ENCODE measurements at places on chromosomes 5 and 9.

GRCh38 chr9:108550106-108550505 is 305.7 kb downstream of the ACTL7B start:
- no peak for DNase-seq

GRCh38 chr5:140402258-140403074 is 833 bp downstream of the ANKHD1 start:
- peak; percentile 30 for DNase-seq

- DNase-seq = no peak
Observed at GRCh38 chr5:58496488-58496887, 5.3 kb downstream of the GAPT start.

GRCh38 chr5:173237143-173237874 is 2.3 kb upstream of the NKX2-5 start:
- no peak for DNase-seq

- DNase-seq = no peak
Observed at GRCh38 chr5:164301708-164302107, 796.3 kb downstream of the MAT2B start.

DNA sequence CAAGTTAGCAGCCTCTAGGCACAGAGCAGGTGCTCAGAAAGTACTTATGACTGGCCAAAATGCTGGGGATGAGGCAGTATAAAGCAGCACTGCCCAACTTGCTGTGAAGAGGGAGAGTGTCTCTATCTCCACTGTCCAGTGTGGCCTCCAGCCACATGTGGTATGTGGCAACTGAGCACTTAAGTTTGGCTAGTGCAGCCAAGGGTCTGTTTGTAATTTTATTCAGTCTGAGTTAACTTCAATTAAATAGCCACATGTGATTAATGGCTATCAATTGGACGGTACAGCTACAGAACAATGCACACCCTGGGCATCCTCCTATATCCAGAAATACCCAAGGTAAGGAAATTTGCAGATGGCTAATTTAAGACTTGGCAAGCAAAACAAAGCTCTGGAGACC is 26.9 kb downstream of the ROR2 start:
- DNase-seq = no peak

DNA sequence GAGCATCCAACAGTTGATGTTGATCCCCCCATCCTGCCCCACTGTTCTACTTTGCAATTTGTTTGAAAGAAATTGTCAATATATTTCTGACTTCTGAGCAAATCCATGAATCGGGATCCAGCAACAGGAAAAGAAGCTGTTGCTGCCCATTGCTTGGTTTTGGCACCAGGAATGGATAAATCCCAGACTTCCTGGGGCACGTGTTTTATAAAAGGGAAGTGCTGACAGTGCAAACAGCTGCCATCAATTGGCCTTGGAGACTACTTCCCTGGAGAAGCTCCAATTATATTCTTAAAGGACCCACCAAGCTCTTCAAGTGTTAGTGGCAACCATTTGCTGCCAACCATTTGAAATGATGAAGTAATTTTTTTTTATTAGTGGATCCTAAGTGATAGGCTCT is 13.7 kb downstream of the STK32A start:
- DNase-seq = no peak

- DNase-seq = no peak
Observed at GRCh38 chr5:54825005-54825404, 160.4 kb downstream of the ESM1 start.

DNA sequence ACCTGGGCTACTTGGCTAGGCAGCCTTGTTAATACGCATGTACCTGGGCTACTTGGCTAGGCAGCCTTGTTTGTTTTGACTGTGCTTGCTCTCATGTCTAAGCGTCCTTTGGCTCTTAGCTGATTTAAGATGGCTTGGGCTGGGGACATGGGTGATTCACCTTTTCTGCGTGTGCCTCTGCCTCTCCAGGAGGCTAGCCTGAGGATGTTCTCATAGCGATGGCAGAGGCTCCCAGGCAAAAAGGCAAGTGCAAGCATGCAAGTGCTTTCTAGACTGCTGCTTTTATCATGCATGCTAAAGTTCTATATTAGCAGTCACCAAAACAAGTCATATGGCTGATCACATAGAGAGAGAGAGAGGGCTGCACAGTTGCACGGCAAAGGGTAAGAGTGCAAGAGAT is 300.5 kb downstream of the IRX1 start:
- DNase-seq = no peak

DNA sequence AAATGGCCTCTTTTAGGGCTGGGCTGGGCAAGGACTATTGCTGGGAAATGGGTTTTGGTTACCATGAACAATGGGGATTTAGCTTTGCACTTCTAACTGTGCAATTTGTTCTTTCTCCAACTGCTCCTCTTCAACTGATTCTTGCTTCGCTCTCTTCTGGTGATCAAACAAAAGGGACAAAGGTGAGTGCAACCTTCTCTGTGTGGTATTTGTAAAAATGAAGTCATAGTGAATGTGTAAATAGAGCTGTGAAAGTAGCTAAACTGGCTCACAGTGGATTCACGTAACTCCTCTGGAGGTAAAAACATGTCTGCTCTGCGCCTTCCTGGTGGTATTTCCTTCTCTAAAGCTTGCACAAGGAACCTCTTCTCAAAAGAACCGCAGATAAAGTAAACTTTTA is 20.9 kb upstream of the SPINK14 start:
- no peak for DNase-seq

- DNase-seq = no peak
Observed at GRCh38 chr9:4090491-4090890, 209.4 kb downstream of the GLIS3 start.

DNA sequence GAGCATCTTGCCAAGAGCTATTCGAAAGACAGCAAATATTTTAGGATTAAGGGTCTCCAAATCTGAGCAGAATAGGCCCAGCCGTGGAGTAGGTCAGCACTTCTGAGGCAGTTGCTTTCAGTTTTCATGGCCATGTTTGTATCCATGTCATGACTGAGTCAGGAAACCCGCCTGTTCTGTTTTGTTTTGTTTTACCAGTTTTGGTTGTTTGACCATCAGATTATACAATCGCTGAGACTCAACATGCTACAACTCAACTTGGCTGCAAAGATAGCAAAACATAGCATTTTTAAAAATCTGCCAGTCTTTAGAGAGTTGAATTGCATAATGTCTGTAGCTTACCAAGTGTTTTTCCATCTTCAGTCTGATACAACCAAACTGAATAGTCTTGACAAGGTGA is 185.1 kb upstream of the ZNF462 start:
- DNase-seq = no peak

DNA sequence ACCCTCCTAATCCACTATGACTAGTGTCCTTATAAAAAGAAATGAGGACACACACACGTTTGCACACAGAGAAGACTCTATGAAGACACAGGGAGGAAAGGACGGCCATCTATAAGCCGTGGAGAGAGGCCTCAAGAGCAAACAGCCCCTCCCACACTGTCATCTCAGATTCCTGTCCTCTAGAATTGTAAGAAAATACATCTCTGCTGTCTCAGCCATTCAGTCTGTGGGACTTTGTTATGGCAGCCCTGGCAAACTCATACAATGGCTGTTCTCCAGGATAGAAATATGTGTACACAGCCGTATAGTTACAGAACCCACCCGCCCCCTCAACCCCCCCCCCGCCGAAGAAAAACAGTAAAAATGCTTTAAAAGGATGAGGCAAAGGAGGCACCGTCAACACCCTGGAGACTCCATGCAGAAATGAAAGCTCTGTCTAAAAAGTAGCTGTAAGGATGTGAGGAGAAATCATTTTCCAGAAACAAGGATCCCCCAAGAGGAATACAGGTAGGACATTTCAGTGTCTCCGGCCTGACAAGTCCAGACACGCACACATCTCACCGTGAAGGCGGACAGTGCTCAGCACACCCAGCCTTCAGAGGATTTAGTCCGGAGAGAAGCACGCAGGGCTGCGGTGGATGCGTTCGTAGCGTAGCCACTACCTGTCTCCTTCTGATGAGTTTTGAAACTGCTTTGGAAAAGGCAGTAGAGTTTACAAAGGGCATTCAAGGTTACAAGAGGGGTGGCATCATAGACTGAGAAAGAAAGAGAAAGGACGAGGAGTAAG is 110.8 kb upstream of the ERCC6L2 start:
- DNase-seq = no peak

DNA sequence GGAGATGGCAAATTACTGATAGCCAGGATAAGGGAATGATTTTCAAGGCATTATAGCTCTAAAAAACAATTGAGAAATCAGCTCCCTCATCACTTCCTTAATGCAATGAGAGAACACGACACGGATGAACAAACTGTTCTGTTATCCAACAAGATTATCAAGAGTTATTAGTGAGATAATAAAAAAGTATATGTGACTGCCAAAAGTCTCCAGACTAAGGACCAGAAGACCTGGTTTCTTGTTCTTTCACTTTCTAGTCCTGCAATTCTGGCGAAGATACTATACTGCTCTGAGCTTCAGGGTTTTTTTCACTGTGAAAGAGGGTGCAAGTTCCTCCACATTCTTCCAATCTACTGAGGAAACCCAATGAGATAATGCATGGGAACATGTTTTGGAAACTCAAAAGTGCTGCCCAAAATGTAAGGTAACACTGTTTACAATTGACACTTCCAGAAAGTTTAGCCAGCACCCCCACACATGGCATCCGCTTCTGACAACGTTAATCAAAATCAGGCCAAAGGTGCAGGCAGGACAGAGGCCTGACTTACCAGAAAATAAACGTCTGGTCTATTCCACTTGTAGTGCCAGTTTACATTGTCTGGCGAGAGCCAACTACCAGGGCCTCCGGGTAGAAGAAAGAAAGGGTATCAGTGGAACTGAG is 254.2 kb downstream of the DOCK8 start:
- DNase-seq = no peak
